ENCODE measurements at places on chromosomes 5 and 9. TPM values are rescaled to one million over a fixed set of nuclear protein-coding genes. Genes with fewer than 3 reads are reported as not detected.

DNA sequence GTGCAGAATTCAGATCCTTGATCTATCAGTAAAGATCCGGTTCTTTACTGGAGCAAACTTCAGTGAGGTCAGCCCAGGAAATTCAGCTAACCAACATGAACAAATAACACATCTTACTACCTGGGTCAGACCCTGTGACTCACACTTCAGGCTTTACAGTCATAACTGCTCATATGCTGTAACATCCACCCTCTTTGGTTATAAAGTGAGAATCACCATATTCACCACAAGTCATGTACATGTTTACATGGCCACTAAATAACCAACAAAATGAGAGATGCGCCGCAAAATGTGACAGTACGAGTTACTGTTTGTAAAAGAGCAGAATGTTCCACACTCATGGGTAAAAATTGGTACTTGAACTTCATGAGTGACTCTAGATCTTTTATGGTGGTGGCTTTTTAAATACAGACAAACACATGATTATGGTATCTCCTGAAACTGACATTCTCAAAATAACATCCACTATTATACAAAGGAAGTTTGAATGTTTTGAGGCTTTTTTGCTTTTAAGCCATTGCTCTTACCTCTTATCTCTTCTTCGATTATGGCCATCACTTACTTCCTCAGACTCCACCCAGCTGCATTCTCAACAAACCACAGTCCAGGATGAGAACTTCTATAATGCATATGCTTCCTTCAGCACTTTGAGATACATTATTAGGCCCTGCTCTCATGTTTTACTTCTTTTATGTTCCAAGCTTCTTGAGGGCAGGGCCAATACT, 516.6 kb downstream of the RAB3C start:
- DNase-seq: no peak

- no peak for DNase-seq
Observed at GRCh38 chr5:67141644-67142043, 55.0 kb downstream of the CD180 start.

DNA sequence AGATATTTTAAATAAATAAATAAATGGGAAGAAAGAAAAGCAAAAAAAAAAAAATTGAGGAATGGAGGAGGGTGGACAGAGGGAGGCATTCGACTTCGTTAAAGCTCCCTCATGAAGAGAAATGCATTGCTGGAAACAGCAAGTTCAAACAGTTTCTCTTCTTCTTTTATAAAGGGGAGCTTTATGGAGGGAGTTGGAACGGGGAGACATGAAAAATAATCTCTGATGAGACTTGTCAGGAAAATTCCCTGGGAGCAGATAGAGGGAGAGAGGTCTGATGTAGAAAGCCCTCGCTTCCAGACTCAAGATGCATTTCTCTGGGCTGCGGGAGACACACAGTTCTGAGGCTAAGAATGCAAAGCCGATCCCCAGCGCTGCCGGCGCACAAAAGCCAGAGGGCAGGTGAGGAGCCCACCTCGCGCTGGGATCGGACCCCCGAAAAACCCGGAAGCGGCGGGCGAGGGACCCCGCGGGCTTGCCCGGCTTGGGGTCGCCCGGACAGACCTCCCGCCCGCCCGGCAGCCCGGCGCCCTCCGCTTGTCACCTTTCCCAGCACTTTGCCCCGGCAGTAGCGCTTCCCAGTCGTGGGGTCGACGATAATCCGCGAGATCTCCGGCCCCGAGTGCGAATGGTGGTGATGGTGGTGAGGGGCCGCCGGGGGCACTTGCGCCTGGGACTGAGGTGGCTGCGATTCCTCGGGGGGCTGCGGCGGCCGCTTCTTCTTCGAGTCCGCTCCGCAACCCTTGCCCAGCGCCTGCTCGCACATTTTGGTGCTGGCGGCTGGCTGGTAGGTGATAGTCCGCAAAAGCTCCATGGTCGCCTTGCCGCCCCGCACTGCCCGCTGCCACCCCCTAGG, 512 bp downstream of the PLK2 start:
- peak; percentile 78 for DNase-seq

DNA sequence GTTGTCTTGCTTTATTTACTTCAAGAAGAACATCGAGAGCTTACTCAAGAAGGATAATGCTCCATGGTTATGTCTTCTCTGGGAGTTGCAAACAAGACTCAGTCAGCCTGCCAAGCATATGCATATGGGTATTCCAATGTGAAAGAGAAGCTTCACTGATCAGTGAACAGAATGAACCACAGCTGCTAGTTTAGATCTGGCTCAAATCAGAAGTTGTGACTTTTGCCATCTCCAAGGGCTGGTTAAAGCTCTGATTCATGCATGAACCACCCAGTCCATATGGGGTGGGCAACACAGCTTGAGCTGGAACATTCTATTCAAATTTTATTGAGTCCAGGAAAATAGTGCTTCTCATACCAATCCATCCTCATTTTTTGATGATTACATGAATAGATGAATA, 50.0 kb downstream of the ATPSCKMT start:
- no peak for DNase-seq

- no peak for DNase-seq
Observed at GRCh38 chr9:5587024-5587423, 41.9 kb upstream of the RIC1 start.

DNA sequence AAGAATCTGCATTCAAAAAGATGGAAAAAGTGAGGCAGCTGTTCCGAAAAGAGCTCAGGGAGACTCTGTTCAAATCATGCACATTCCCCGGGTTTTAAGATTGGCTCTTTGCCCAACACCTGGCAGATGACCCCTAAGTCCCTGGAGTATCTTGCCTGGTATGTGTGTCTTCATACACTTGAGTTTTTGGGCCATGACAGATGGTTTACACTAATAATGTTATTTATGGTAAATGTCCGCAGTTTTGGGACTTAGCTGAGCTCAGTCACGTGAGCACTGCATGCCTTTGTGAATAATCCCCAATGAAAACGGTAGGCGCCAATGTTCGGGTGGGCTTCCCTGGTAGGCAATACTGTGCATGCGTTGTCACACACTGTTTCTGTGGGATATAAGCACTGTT, 316.1 kb downstream of the PRDM9 start:
- no peak for DNase-seq

DNA sequence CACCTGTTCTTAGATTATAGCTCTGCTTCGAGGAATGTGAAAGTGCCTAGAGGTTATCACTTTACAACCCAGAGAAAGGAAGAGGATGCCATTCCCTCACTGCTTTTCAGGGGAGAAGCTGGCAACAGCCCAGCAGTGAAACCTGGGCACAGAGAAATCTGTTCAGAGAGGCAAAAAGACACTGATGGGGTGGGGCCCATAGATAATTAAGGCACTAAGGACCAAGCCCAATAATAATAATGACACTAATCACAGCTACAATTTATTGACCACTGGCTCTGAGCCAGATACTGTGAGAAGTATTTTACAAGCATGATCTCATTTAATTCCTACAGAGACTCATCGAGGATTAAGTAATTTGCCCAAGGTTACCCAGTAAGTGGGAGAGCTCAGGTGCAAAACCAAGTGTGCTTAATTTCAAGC, 168.3 kb downstream of the PIK3R1 start:
- no peak for DNase-seq

DNA sequence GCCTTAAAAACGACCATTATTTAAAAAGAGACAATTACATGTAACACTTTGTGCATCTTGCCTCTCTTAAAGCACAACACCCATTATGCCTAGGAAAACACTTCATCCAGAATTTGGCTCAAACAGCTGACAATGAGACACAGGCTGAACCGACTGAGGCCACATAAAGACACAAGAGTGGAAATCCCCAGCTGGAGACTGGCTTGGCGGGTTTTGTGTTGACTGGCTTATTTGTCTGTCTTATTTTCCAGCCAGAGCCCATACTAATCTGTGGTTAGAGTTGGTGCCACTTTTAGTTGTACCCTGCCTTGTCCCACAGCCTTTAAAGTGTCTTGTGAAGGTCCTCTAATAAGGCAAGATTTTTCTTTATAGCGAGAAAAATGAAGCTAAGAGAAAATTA, 21.2 kb downstream of the TRIM14 start:
- DNase-seq: no peak

DNA sequence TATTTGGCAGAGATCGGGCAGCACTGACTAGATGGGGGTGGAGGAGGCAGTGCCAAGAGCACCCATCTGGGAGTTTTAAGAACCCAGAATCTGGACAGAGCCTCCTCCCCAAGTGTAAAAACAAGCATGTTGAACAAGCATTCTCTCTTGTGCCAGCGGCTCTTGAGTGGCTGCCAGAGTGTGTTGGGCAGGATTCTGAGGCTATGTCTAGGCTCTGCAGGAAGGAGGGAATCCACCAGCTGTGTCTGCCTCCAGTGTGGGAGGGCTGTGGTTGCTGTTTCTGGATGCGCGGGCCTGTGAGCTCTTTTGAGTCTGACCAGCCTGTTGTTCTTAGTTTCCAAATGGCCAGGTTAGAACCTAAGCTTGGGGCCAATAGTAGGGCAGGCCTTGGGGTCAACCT, 39.8 kb downstream of the HMCN2 start:
- DNase-seq: no peak

- DNase-seq: no peak
Observed at GRCh38 chr5:124743602-124744169, 2.8 kb downstream of the ZNF608 start.

DNA sequence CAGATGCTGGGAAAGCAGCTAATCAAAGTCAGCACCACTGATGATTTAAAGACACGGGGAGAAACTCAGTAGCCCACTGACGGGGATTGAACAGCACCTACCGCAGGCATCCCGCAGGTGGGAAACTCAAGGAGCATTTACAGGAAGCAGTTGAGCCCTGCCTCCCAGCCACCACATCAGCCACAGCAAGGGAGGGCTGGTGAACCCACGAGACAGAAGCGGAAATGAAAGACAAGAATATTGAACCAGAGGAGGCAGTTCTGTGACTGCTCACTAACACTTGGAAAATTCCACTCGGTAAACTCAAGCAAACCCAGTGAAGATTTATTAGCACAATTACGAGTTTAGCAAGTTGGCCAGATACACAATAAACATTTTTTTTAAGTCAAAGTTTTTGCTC, 10.6 kb upstream of the FAM163B start:
- no peak for DNase-seq

GRCh38 chr9:91103931-91104330, 257.8 kb downstream of the AUH start:
- no peak for DNase-seq

DNA sequence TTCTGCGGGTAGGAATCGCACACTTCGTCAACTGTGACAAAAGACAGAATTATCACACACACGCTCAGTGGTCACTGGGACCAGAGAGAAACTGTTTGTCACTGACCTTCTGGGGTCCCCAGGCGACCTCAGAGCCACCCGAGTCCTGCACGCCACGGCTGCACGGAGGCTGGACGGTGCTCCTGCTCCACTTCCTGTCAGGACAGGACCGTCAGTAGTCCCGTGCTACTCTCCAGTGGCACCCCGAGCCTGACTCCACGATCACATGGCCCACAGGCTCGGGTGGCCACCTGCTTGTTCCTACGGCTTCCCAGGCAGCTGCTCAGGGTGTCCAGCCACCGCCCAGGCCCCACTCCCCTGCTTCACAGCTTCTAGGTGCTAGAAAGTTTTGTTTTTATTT, 17.9 kb downstream of the MRNIP start:
- DNase-seq: no peak

DNA sequence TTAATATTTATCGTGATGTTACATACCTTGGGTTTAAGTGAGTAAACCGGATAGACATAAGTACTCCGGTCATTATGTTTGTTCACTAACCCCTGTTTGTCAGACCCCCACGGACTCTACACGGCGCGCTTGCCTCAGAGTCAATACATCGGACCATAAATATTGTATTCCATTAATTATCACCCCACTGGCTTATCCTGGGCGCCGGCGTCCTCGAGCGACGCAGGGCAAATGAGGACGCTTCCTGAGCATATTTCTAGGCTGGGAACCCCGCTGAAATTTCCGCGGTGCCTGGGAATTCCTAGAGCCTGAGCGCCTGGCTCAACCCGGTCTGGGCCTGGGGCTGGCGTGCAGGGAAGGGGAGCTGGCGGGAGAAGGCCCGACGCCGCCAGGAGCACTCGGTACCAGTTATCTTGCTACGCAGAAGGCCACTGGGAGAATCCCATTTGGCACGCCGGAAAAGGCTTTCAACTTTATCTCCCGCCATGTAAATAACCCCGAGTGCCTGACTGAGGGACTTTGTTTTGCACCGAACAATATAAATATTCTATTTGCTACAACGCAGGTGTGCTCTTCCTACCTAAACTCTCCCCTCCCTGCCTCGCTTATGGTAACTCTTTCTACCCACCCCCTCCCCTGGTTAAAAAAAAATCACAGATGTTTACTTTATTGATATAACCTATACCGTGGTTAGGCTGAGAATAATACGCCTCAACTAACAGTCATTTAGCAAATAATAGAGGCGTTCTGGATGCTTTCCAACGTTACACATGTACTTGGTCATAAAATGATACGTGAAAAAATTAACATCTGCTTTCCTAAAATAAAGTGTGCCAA, 19.4 kb downstream of the NR2F1 start:
- DNase-seq: no peak

DNA sequence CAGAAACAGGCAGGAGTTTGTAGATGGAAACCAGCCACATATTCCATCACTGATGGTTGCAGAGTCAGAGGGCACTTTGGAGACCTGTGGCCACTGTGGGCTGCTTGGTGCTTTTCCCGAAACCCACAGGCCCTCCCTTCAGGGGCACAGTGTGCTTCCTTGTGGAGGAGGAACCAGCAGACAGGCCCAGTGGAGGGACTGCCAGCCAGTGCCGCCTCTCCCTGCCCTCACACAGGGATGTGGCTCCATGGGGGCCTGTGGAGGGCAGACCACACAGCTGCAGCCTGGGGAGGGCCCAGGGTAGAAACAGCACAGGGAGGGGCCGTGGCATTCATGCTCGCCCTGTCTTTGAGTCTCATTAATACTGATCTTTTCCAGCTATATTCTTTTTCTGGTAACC, 35.2 kb downstream of the CEP72 start:
- peak; percentile 57 for DNase-seq

DNA sequence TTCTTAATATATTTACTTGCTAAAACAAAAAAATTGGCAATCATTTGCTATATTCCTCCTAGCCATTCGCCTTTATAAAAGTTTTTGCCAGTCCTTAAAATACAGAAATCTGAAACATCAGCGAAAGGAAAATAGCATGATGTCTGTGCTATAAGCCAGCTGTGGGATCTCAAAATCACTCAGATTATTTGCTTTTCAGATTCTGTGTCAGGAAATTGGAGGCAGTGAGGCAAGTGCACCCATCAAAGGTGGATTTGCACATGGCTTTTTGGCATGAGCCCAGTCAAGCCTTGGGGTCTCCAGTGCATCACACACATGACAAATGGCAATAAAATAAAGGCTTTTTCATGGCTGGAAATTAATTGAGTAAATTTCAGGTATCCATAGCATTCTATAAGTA, 196.8 kb upstream of the DAPK1 start:
- no peak for DNase-seq

Gene RLN2
- 0.35 TPM for total RNA-seq

Gene PLK2
- total RNA-seq: 117 TPM

Gene SLC26A2
- total RNA-seq: 5.8 TPM

Gene CEP120
- 10.2 TPM for total RNA-seq

Gene SPTAN1
- 380 TPM for total RNA-seq

Gene AOPEP
- total RNA-seq: 260 TPM

Gene ANGPTL2
- 41.4 TPM for total RNA-seq

Gene PCDHGC4
- total RNA-seq: 5.8 TPM

Gene ANXA1
- total RNA-seq: 42.7 TPM

Gene MTX3
- total RNA-seq: 15.9 TPM
